Skeletal muscle cell (primary cell): ENCODE measurements at places on chromosomes 13 and 19.

DNA sequence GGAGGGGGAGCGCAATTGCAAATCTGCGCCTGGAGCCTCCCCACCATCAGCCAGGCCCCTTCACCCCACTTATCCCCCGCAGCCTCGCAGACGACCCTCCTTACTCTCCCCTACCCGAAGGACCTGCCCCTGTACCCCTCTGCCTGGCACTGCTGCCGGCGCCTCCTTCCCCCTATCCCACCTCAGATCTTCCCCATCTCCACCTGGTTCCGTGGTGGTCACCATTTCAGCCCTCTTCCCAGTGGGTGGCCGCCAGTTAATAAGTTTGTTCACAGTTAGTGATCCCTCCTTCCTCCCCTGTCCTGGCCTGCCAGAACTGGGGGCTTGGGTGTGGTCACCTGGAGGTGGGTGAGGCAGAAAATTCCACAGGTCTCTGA lies 397 bp downstream of the SLC44A2 start:
- no peak for DNase-seq

DNA sequence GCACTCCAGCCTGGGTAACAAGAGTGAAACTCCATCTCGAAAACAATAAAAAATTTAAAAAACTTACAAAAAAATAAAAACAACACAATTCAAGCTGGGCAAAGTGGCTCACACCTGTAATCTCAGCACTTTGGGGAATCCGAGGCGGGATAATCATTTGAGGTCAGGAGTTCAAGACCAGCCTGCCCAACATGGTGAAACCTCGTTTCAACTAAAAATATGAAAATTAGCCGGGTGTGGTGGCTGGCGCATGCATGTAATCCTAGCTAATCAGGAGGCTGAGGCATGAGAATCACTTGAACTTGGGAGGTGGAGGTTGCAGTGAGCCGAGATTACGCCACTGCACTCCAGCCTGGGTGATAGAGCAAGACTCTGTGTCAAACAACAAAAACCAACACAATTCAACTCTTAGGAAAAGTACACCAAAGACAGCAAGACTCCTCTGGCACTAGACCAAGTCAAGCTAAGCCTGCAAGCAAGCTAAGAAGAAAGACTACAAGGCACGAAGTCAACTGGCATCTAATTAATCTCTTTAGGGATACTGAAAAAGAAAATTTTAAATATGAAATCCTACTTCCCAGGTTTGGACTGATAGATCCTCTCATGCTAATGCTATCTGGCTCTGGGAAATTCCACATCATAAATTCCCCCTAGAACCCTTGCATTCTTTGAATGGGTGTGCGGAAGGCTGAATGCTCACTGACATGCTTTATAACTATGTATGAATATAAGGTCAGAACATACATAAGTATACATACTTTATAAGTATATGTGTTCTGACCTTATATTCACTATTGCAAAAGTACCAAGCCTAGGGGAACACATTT lies 7.9 kb downstream of the PBX4 start:
- no peak for DNase-seq

DNA sequence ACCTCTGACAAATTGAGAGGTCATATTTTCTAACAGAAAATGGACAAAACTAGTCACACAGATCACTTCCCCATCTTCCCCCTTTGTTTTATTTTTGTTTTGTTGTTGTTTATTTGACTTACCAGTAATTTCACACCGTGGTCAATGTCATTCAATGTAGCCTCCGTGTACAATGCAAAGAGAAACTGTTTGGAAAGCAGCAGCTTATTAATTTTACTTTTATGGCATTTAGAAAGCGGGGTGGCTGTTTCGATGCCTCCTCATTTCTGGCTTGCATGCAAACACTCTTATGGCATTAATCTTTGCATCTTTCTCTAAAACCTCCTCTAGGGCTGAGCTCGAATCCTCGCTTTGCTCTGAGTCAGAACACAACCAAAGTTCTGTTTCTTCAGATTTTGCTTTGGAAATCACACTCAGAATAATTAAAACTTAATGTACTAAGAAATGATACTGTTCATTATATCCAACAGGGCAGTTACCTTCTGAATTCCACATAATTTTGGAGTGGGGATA lies 77.0 kb downstream of the ZNF536 start:
- DNase-seq = no peak

- DNase-seq = no peak
Observed at GRCh38 chr19:35911790-35912189, 3.7 kb upstream of the TYROBP start.

- DNase-seq = no peak
Observed at GRCh38 chr13:43157796-43158195, 134.4 kb downstream of the DNAJC15 start.

GRCh38 chr13:24254146-24254841 lies 55.1 kb upstream of the C1QTNF9 start:
- DNase-seq = no peak

- no peak for DNase-seq
Observed at GRCh38 chr19:54959840-54960239, 6.3 kb upstream of the NLRP2 start.

GRCh38 chr13:102907886-102908515 lies 62.2 kb downstream of the ERCC5 start:
- DNase-seq = peak; percentile 18

DNA sequence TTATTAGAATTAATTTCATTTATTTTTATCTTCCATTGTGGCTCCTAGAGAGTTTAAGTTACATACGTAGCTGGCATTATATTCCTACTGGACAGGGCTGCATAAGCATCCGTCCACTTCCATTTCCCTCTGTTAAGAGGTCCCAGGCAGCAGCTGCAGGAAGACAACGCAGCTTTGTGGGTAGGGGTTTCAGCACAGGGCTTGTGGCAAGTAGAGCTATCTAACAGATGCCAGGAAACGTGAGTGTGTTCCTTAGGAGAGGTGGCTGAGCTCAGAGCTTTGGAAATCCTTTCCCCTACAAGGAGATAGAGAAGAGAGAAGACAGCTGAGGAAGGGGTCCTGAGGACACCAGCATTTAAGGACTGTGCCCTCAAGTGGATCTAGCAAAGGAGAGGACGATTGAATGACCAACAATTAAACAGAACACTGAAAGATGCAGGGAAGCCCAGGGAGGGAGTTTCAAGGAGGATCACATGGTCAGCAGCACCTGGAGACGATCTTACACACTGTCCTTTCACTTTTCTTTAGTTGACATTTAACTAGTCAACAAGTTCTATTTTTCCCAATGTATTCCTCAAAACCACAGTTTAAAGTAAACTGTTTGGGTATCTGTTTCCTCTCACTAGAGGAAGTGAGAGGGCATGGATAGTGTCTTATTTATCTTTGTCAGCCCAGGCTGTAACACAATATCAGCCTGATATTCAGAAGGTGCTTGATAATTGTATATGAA lies 2.3 kb upstream of the N4BP2L1 start:
- DNase-seq = no peak

GRCh38 chr19:48182434-48182833 lies 12.0 kb downstream of the ZSWIM9 start:
- DNase-seq = no peak

DNA sequence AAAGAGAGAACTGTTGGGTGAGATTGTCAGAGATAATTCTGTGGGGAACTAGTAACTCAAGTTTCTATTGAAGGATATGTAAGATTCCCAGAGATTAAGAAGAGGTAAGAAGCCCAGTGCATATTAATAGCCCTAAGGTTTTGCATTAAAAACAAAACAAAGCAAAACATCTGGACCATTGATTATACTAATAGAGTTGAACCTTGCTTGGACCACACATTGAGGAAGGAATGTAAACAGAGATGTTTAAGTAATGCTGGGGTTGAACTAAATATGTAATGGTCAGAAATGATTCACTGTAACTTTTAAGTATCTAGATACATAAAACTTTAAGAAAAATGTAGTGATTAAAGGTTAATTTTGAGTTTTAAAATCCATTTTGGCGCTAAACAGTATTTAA lies 1770.0 kb downstream of the PCDH9 start:
- no peak for DNase-seq

DNA sequence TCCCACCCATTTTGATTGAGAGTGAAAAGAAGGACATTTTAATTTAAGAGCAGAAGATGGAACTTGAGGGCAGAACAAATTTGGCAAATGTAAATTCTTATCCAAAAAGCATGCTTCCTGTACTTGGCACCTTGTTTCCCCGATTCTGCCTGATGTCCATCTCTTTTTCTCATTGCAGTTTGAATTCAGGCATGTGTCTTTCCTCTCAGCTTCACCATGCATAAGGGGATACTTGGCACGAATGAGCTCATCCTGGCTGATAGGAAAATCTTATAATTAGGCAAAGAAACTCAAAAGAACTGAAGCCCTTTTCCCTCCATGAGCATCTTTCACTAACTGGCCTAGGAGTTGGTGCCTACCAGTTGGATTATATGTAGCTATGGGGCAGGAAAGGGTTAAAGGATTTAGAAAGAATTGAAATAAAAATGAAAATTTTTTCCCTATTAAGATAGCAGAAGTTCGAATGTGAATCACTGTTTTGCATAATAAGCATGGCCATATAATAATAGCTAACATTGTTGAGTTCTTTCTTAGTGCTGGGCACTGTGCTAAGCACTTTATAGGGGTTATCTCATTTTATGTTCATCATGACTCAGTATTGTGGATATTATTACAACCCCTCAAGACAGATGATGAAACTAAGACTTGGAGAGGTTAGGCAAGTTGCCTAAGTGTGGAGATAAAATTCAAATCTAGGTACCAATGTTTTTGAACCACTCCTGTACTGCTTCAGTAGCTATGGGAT lies 386.6 kb downstream of the KCNRG start:
- peak; percentile 47 for DNase-seq

GRCh38 chr19:31706691-31707620 lies 357.7 kb upstream of the TSHZ3 start:
- no peak for DNase-seq

DNA sequence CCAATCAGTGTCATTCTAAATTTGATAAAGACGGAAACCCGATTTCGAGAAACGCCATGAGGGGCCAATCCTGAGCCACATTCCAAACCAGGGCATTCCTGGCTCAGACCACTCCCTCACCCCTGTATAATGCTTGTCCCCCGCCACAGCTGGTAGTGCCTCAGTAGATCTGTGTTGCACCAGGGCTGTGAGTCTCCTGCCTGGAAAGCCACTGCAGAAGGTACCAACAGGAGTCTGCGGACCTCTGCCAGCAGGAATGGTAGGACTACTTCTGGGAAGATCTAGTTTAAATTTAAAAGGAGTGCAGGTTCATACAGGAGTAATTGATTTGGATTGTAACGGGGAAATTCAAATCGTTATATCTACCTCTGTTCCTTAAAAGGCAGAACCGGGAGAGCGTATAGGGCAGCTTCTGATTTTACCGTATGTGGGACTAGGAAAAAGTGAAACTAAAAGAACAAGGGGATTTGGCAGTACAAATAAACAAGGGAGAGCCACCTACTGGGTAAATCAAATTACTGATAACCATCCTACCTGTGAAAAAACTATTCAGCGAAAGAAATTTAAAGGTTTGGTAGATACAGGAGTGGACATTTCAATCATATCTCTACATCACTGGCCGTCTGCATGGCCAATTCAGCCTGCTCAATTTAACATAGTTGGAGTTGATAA lies 20.8 kb upstream of the ZNF266 start:
- DNase-seq = no peak

- DNase-seq = no peak
Observed at GRCh38 chr13:98976941-98977340, 923 bp downstream of the DOCK9 start.

GRCh38 chr13:19646063-19646462 lies 12.6 kb downstream of the MPHOSPH8 start:
- DNase-seq = no peak

GRCh38 chr13:113410472-113411201 lies 42.7 kb downstream of the ADPRHL1 start:
- DNase-seq = peak; percentile 79

- no peak for DNase-seq
Observed at GRCh38 chr19:3007975-3008374, 21.1 kb downstream of the TLE2 start.

DNA sequence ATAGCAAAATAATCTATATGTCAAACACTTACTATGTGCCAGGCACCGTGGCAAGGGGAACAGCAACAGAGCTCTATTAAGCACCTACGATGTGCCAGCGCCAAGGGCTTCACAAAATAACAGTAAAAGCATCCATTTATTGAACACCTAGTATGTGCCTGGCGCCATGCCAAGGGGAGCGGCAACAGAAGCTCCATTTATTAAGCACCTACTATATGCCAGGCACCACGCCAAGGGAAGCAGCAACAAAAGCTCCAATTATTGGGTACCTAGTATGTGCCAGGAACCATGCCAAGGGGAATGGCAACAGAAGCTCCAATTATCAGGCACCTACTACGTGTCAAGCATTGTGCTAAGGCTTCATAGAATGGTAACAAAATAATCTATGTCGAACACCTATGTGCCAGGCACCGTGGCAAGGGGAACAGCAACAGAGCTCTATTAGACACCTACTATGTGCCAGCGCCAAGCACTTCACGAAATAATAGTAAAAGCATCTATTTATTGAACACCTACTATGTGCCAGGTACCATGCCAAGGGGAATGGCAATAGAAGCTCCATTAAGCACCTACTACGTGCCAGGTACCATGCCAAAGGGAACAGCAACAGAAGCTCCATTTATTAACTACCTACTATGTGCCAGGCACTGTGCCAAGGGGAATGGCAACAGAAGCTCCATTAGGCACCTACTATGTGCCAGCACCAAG lies 107.7 kb downstream of the PTPRS start:
- DNase-seq = no peak

- DNase-seq = no peak
Observed at GRCh38 chr13:73618275-73618865, 515.8 kb downstream of the KLF12 start.

DNA sequence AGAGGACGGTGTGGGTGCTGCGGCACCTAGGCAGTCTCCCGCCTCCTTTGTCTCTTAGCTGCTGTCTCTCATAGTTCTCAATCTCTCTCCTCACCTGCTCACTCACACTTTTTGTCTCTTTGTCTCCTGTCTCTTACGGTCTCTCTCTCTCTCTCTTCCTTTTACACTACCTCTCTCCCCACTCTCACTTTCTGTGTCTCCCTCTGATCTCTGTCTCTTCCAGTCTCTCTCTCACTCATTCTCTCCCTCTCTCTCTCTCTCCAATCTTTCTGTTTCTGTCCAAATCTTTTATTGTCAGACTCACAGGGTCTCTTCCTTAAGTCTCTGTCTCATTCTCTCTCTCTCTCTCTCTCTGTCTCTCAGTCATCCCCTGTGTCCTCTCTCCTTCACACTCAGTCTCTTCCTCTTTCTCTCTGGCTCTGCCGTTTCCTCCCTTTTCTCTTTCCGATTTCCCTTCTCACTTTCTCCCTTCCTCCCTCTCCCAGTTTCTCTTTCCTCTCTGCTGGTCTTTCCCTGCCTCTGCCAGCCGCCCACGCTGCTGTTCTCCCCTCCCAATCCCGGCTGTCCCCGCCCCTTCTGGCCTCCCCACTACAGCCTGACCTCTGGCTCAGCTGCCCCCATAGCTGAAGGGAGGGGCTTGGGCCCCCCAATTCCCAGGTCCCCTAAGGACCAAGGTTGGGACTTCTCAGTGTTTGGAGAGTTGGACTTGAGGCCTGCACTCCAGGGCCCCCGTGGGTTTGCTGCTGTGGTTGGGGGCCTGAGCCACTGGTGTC lies at the start of gene PLEKHA4:
TSS of gene PLEKHA4 (minus strand) at position 504 of the 773 bp plus-strand sequence. CDS start 997 bp downstream, outside the sequence.
- DNase-seq = no peak

- no peak for DNase-seq
Observed at GRCh38 chr19:35717665-35718344, at the start of gene KMT2B. KMT2B (plus strand) TSS chr19:35718003; CDS start chr19:35718019, 16 bp downstream.

GRCh38 chr13:22925881-22926747 lies 254.7 kb upstream of the SGCG start:
- DNase-seq = no peak

GRCh38 chr13:18949970-18950369 lies 231.7 kb downstream of the TUBA3C start:
- no peak for DNase-seq

GRCh38 chr19:43354305-43354627 lies 780 bp downstream of the CD177 start:
- no peak for DNase-seq
